ENCODE measurements at places on chromosomes 12 and 14.

DNA sequence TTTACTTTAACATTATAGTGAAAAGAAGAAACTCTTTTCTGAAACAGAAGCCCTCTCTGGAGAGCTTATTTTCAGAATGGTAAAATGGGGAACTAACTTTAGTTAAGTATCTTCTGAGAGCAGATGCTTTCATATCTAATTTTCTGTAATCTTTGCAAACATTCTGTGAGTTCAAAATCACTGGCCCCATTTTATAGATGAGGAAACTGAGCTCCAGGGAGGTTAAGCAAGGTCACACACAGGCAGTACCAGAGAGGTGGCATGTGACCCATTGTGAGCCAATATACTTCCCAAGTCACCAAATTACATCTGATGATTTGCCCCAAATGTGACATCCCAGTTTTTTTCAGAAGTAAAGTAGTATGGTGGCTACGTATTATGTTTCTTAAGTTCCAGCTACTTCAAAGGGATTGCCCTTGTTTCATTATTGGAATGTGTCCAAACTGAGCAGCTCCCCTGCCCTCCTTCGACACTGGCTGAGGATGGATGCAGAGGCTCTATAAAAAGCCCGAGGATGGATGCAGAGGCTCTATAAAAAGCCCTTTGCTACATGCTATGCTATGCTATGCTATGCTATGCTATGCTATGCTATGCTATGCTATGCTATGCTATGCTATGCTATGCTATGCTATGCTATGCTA is 36.2 kb upstream of the NUDT4 start:
- no peak for DNase-seq

- no peak for DNase-seq
Observed at GRCh38 chr12:128794661-128795529, 28.9 kb downstream of the SLC15A4 start.

DNA sequence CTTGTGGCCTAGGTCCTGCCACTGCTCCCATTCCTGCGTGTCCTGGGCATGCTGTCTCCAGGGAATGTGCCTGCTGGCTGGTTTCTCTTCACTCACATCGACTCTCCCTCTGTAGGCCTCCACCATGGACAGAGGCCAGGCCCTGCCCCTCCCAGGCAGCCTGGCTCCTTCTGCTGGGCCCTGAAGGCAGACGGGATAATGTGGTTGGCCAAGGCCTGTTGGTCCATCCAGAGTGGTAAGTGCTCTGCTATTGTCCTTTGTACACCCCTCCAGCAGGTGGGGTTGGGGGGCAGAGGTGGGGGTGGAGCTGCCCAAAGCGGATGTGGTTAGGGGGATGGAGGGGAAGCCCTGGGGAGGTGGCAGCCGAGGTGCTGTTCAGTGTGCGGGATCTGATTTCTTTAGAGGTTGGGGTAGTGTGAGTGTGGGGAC is 9.5 kb upstream of the NR4A1 start:
- DNase-seq, result no peak

- no peak for DNase-seq
Observed at GRCh38 chr14:30527196-30527595, 31.8 kb upstream of the G2E3 start.

- DNase-seq, result no peak
Observed at GRCh38 chr12:18468246-18469075, 207.1 kb downstream of the PIK3C2G start.

GRCh38 chr14:68364792-68365192 is 428.1 kb downstream of the ZFP36L1 start:
- DNase-seq, result no peak

DNA sequence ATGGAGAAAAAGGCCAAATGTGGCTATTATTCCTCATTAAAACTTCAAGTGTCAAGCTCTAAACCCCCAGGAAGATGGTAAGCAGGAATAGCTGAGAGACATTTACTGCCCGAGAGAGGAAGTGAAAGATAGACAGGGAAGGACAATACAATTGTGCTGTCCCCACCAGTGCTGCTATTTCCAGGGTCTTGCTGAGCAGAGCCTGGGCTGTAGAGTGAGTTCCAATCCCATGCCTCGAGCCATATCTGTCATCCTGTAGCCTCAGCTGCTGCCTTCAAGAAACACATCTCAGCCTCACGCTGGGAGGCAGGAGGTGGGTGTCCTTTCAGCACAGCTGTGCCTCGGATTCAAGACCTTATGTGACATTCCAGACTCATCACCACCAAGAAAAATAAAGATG is 114.0 kb downstream of the RPAP3 start:
- DNase-seq, result no peak

DNA sequence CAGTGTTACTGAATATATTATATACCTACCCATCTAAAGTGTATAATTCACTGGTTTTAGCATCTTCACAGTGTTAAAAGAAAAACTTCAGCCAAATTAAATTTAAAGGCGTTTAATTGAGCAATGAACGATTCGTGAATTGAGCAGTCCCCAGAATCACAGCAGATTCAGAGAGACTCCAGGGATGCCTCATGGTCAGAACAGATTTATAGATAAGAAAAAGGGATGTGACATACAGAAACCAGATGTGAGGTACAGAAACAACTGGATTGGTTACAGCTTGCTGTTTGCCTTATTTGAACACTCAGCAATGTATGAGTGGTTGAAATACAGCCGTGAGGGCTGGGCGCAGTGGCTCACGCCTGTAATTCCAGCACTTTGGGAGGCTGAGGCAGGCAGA is 84.6 kb downstream of the WNK1 start:
- DNase-seq, result no peak

- no peak for DNase-seq
Observed at GRCh38 chr12:12823300-12823699, 10.2 kb downstream of the DDX47 start.

DNA sequence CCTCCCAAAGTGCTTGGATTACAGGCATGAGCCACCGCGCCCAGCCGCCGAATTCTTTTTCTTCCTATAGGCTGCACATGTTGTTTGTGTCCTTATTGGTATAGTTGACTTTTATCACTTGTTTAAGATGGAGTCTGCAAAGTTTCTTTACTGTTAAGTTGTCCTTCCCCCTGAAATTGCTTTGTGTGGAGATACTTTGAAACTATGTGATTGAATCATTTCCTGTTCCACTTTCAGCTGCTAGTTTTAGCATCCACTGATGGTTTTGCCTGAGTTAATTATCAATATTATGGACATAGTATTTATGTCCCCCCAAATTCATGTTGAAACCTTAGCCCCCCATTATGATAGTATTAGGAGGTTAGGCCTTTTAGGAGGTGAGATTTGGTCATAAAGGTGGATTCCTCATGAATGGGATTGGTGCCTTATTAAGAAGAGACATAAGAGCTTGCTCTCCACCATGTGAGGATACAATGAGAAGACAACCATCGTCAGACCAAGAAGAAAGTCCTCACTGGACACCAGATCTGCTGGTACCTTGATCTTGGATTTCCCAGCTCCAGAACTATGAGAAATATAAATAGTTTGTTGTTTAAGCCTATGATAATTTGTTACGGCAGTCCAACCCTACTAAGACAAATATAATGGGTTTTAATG is 34.9 kb downstream of the PPHLN1 start:
- DNase-seq, result no peak

DNA sequence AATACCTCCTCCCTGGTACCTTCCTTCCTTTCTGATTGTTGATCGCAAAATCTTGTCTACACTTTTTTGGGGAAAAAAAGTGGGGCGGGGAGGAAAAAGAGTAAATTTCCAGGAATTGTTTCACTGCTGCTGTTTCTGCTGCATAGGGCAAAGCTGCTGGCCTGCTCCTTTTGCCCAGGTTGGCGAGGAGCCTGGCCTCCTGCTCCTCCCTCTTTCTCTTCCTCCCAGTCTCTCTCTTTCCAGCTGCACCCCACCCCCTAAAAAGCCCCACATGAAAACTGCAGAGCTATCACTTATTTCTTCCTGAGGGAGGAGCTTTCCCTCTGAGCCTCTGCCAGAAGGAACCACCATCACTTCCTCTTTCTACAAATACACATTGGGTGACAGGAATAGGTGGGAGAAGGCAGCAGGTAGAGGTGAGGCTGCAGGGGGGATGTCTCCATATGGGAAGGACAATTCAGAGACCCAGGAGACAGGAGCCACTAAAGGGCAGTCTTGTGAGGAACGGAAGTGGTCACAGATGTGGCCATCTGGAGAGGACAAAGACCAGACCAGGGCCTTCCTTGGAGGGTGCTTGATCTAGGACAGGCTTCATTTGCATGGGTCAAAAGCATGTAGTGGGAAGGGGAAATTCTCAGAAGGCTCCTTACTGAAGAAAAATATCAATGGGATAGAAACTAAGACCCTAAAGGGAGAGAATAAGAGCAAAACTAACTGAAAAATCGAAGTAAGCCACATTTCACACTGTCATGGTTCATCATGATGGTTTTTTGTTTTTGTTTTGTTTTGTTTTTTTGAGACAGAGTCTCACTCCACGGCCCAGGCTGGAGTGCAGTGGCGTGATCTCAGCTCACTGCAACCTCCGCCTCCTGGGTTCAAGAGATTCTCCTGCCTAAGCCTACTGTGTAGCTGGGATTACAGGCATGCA is 14.8 kb downstream of the ZBTB39 start:
- no peak for DNase-seq

- no peak for DNase-seq
Observed at GRCh38 chr14:56147986-56148901, 30.0 kb downstream of the PELI2 start.

DNA sequence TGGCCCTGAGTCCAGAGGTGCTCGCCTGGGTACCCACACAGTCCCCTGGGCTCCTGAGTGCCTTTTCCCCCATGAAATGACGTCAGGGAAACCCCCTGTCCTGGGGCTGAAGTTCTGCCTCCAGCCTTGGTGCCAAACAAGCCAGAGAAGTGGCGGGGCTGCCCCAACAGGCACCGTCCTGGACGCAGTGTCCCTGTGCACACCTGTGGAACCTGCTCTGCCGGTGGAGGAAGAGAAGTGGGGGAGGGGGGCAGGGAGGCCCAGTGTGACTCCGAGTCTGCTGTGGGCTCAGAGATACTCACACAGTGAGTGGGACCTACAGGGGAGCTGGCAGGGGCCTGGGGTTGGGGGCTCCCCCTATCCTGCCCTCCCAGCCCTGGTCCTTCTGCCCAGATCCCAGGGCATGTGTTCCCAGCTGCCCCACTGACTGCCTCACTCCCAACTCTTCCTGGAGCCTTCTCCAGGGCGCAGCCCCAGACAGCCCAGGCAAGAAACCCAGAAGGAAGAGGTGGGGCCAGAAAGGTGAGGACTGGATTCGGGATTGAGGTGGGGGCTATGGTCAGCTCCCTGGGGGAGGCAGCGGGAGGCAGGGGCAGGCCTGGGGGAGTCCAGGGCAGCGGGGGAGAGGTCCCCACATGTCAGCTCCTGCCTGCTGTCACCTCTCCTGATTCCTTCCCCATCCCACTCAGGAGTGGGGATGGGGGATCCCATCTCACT is 24.7 kb downstream of the CCDC85C start:
- DNase-seq, result no peak

- no peak for DNase-seq
Observed at GRCh38 chr12:57240066-57240921, 10.7 kb downstream of the STAC3 start.

GRCh38 chr12:58247633-58248032 is 306.3 kb downstream of the ATP23 start:
- no peak for DNase-seq

- no peak for DNase-seq
Observed at GRCh38 chr12:131220331-131220685, 266.6 kb downstream of the ADGRD1 start.

GRCh38 chr12:86196465-86196864 is 59.7 kb downstream of the MGAT4C start:
- DNase-seq, result no peak

DNA sequence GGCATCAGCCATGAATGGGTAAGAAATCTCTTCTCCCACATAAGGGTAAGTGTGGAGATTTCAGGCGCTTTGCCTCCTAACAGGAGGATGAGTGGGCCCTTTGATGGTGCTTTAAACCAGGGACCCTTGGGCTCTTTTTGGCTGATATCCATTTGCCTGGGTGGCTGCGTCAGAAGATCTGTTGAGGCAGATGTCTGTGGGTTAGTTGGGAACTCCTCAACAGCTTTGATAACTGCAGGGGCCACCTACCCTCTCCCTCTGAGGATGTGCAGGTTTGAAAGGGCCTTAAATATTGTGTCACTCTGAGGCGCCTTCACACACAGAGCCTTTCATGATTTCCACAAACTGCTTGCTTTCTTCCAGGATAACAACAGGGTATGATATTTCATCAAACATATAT is 210.7 kb downstream of the PPM1H start:
- no peak for DNase-seq

- DNase-seq, result no peak
Observed at GRCh38 chr14:72863216-72864006, 30.5 kb downstream of the DPF3 start.

- DNase-seq, result no peak
Observed at GRCh38 chr12:60209933-60210332, 614.1 kb downstream of the SLC16A7 start.

GRCh38 chr12:22286569-22286968 is 47.9 kb downstream of the ST8SIA1 start:
- no peak for DNase-seq

GRCh38 chr14:47730296-47730695 is 54.9 kb upstream of the MDGA2 start:
- DNase-seq, result no peak

DNA sequence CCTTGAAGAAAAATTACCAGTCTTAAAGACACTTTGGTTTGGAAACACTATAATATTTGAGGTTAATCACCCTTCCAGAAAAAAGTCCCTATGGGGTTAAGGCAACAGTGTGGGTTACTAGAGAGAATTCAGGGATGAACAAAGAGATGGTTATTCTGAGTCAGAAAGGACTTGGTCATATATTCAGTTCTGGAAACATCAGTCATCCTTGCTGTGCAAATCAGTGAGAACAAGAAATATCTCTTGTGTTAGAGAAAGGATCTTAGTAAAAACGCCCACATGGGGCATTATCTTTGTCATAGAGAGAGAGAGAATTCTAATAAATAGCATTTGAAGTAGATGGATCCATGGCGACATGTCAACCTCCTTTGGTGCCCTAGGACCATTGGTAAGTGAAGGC is 59.4 kb upstream of the E2F7 start:
- no peak for DNase-seq

DNA sequence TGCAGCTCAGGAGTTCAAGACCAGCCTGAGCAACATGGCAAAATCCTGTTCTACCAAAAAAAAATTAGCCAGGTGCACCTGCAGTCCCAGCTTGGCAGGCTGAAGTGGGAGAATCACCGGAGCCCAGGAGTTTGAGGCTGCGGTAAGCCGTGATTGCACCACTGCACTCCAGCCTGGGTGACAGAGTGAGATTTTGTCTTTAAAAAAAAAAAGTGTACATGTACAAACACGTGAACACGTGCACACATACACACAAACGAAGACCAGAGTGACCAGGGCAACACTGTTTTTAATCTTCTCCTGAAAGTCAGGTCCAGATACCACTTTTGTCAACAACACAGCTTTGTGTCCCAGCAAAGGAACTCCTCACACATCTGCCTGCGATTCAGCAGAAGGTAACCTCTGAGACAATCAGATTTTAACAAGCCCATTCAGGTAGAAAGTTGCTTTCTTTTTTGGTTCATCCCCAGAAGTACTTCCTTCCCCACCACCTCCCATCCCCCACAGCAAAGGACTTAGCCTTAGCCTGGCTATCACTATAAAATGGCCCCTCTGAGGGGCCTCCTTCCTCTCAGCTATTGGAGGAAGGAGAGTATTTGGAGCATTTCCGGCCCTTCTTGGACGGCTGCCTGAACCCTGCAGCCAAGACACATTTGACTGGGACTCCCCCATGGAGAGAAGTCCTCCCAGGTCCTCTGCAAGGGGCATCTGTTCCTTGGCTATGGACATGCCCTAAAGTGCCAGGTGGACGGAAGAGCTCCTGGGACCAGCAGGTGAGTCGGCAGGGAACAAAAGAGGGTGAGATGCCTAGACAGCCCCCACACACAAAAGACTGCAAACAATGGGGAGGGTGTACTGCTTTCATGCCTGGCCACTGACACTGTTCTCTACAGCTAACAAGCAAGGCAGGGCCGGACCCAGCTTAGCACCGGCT is 9.8 kb downstream of the CTDSP2 start:
- DNase-seq, result no peak

GRCh38 chr12:121958541-121959240 is 40.3 kb downstream of the CFAP251 start:
- no peak for DNase-seq

Data from NCI-H2227 treated with DMSO at 0.1 percent for 48 hours (cell line).